ENCODE measurements at places on chromosomes 7 and 10. TPM values are rescaled to one million over a fixed set of nuclear protein-coding genes. Genes with fewer than 3 reads are reported as not detected.

DNA sequence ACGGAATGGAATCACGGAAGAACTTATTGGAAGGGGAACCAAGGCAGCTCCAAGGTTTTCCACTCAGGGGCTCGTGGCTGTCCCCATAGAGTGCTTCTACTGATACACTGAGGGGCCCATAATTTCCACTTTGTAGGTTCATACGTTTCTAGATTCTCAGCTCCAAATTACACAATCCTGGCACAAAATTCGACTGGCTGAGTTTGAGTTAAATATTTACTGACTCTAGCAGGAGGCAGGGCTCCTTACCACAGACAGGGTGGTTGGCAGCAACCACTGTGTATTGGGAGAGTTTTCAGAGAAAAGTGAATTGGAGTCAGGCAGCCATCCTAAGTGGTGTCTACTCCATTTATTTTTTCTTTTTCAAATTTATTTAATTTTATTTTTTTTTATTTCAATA is 55.4 kb upstream of the SEC61G start:
- DNase-seq: no peak

DNA sequence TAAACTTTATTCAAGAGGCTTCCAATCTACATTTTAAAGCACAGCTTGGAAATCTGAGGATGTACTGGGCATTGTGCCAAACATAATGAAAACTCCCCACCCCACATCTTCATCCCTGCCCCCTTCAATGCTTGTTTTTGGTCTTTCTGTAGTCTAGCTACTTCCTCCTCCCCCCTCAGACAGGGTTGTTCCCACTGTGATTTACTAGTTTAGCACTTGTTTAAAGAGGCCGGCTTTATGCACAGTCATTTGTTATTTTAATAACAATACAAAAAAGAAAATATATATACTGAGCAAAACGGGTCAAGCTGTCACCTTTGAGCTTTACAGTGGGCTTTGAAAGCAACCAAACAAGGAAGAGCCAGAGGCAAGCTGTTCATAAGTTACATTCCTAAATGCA is 132.6 kb downstream of the CHRM2 start:
- no peak for DNase-seq

Gene CAMK1D
- total RNA-seq: 16.3 TPM

- DNase-seq: no peak
These were observed 404 bp upstream of the FMC1 start for GRCh38 chr7:139340808-139341057.

DNA sequence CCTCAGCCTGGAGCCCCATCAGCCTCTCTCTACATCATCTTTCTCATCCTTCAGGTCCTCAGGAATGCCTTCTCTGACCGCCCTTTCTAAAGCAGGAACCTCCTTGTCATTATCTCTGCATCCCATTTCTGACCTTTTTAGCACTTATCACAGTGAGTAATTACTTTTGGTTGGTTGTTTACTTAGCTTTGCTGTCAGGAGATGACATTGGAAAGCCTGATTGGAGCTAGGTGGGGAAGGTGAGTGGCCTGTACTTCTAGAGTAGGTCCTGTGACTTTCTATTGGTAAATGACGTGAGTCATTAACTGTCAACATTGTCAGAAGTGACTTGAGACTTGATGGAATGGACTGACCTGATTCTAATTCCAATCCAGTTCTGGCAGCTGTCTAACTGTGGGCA is 9.3 kb upstream of the SLC25A13 start:
- no peak for DNase-seq

- DNase-seq: no peak
These were observed 67.9 kb downstream of the RNLS start for GRCh38 chr10:88515235-88515634.

Gene KIAA1549
- 0.46 TPM for total RNA-seq

GRCh38 chr7:29041991-29042390 is 83.9 kb upstream of the TRIL start:
- no peak for DNase-seq

Gene CREB5
- 0.61 TPM for total RNA-seq

Gene TMEM270
- total RNA-seq: not detected

Gene COL1A2
- total RNA-seq: 0.19 TPM

DNA sequence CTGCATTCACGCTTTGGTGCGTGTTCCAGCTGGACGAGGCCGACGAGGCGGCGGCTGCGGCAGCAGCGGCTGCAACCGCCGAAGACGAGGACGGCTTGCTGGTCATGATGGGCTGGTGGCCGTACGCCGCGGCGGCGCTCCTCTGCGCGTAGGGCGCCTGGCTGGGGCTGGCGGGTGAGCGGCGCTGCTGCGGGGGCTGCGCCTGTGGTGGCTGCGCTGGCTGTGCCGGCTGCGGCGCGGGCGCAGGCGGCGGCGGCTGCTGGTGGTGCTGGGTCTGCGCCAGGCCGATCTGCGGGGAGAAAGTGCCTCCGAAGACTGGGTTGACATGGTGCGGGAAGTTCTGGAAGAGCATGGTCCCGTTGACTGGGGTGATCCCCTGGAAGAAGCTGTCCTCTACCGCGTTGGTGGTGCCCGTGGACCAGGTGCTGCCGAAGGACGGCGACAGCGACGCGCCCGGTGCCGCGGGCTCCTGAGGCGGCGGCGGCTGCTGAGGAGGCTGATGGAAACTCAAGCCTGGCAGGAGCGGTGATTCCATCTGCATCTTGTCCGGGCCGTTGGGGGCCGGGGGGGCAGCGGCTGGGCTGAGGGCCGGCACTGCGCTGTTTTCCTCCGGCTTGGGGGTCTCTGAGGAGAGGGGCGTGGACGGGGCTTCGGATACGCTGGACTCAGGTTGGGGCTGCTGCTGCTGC is 51.1 kb downstream of the CPEB3 start:
- DNase-seq: peak; percentile 64
